ENCODE measurements at places on chromosomes 12 and 14.

GRCh38 chr14:94171208-94171607 lies 2.9 kb upstream of the PPP4R4 start:
- DNase-seq = no peak

- DNase-seq = peak; percentile 76
These were observed 327.3 kb upstream of the TMTC1 start for GRCh38 chr12:30110958-30111586.

GRCh38 chr12:88375306-88376305 lies 204.7 kb downstream of the KITLG start:
- DNase-seq = no peak

- DNase-seq = peak; percentile 63
These were observed 329.3 kb upstream of the OR4E1 start for GRCh38 chr14:22002860-22003284.

Measured in H4 (cell line).